ENCODE measurements at places on chromosomes 11 and 22.
A peak's percentile ranks its signal among the peaks of the same experiment; 100 is the strongest.

GRCh38 chr11:92667486-92668152, 301.8 kb upstream of the MTNR1B start:
- DNase-seq = peak; percentile 76

GRCh38 chr22:22735695-22736611, 91.5 kb downstream of the GGTLC2 start:
- DNase-seq = no peak

DNA sequence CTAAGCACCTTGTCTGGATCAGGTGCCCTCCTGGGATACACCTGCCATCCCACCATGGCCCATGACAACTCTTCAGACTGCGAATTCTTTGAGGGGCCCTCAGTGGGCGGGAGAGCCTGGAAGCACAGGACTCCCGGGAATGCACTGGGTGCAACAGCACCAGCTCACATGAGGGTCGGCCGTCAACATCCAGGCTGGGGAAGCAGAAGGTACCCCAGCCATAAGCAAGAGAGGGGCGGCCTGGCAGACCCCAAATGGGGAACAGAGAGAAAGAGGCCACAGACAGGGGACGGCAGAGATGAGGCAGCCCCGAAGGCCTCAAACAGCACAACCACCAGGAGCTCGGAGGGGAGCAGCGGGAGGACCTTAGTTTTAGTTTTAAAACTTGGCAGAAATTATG, 94.4 kb downstream of the PHF21B start:
- DNase-seq = no peak

- no peak for DNase-seq
These were observed 2.4 kb upstream of the ATP5MG start for GRCh38 chr11:118398791-118399559.

DNA sequence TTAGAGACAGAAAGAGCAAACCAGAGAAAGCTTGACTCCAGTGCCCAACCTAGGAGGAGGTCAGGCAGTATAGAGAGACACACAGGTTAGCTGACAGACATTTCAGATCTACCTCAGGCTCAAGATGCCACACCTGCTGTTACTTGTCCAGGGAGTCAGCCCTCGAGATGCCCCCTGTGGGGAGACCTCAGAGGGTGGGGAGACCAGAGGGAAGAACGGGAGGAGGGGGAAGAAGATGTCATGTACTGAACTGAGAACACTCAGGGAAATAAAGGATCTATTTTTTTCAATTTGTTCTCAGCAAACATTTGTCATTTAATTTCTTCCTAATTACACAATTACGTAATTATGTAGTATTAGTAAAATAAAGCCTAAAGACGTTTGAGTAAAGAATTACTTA, 196.3 kb upstream of the CADM1 start:
- DNase-seq = peak; percentile 34

DNA sequence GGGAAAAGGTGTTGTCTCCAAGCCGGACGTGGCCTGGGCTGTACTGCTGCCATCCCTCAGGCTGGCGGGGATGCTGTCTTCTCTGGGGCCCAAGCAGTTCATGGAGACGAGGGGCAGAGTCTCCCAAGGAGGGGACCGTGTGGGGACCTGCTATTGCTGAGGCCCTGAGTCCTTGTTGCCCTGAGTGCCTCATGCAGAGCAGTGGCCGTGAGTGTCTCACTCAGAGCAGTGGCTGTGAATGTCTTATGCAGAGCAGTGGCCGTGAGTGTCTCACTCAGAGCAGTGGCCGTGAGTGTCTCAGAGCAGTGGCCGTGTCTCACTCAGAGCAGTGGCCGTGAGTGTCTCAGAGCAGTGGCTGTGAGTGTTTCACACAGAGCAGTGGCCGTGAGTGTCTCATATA, 54.7 kb downstream of the GRAMD4 start:
- no peak for DNase-seq

- DNase-seq = peak; percentile 98
These were observed at the start of gene SMDT1 for GRCh38 chr22:42079319-42080251. Gene SMDT1, plus strand, starts transcription at chr22:42079700. Its CDS starts 69 bp downstream, at chr22:42079769.

DNA sequence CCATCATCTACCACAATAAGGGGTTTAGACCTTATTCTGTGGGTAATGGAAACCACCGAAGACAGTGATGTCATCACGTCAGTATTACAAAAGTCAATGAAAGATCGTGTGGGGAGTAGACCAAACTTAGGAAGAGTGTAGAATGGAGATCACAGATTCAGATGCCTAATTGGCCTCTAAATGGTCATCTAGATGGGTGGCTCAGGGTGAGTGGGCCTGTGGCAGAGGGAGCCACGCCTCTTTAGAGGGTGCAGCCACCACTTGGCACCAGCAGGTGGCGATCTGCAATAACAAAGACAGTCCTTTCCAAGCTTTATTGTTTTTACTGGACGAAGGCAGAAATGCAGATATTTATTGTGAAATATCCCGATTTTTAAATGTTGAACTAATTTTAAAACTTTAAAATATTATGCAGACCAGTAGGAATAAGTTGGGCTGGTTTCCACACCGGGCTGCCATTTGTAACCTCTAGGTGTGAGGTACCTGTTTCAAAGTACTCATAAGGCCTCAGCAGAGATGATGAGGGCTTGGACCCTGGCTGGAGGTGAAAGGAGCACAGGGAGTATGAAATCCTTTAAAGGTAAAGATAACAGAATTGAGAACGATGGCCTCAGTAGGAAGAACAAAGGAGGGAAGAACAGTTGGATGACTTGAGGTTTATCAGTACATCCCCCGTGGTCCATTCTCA, 222.0 kb downstream of the DBX1 start:
- DNase-seq = peak; percentile 10

DNA sequence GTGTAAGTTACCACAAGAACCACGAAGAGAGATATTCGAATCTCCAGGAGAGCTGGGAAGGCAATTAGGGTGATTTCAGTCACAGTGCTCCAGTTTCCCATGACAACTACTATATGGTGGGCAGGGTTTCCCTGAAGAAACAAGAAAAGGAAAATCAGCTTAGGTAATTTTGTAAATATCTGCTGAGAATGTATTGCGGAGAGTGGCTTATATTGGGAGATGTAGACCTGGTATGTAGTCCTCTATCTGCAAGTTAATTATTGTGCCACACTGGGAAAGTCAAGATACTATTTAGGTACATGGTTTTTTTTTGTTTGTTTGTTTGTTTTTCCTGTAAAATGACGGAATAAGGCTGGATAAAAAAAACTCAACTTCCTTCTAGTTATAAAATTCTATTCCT, at the start of gene OR6M1:
Gene OR6M1 (minus strand): TSS at position 101 of the 400 bp plus-strand sequence. CDS start 0 bp downstream, at position 101.
- DNase-seq = no peak

GRCh38 chr11:77506857-77507256, 33.0 kb upstream of the PAK1 start:
- DNase-seq = no peak

Data from NCI-H748 treated with DMSO at 0.1 percent for 48 hours (cell line).